T-helper 22 cell (primary cell): ENCODE measurements at places on chromosomes 16 and 17.

DNA sequence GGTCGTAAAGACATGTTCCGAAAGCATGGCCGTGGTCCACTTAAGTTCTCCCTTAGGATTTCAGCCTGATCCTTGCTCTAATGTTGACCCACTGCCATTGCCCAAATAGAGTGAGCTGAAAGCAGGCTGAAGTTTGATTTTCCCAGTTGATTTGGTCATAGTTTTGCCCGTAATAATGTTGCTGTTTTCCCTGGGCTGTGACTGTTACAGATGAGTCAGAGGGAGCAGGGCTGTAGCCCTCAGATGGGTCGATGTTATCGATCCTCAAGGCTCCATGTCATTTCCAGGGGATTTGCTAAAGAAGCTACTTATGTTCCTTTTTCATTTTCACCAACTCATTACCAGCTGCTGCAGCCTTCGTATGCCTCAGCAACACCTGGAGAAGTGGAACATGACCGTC lies 169.0 kb upstream of the ZFHX3 start:
- DNase-seq, result no peak

DNA sequence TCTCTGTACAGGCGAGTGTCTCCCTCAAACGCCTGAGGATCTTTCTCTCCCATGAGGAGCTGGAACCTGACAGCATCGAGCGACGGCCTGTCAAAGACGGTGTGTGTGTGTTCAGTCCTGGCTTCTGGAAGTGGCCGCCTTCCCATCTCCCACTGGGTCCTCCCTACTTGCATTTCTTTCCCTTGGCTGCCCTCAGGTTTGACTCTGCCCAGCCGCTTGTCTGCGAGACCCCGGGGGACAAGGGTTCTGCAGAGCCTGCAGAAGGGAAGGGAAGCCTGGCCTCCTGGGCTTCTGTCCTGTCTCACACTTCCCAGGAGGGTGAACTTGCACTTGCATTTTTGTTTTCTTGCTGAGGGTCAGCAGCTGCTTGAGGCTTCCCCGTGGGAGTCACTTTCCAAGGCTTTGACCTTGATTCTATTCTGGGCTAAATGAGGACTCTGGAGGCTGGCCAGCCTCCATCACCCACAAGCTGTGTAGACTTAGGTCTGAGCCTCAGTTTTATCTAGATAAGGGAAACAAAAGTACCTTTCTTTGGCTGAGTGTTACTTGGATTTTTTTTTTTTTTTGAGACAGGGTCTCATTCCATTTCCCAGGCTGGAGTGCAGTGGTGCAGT lies 122.3 kb downstream of the ABCC1 start:
- no peak for DNase-seq

DNA sequence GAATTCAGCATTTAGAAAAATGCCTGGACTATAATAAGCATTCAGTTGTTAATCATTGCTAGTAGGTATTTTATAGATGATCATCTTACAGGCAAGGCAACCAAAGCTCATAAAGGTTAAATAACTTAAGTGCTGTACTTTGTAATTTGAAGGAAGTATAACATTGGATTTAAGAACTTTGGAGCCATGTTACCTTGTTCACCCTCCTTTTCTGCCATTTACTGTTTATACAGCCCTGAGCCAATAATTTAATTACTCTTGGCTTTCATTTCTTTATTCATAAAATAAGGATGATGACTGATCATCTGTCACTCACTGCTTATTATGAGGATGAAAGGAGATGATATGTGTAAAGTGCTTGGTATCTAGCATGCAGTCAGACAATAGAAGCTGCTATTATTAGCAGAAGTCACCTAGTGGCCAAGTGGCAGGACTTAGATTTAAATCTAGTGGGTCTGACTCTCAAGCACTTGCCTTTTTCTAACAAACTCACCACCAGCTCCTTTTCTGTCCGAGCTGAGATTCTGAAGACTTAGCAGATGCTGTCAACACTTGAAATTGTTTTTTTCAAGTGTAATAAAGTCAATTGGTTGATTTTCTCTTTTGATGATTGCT lies 18.3 kb upstream of the DDX52 start:
- no peak for DNase-seq

DNA sequence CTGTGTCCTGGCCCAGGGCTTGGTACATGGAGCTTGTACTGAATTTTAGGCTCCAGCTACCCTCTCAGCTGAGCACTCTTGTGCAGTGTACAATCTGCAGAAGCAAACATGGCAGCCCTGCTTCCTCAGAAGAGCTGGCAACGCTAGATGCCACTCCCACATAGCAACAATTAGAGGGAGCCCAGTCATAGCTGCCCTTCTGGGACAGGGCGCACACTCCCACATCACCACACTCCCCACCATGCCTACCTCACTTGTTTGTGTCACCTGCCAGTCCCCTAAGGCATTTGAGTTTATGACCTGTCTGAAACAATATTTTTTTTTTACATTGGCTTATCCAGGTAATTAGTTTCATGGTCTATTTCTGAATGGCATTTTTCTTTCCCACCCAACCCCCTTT lies 72.3 kb downstream of the C17orf67 start:
- no peak for DNase-seq

GRCh38 chr17:8898126-8898525 lies 30.7 kb upstream of the PIK3R6 start:
- DNase-seq, result no peak

GRCh38 chr17:67656494-67657203 lies 61.1 kb upstream of the NOL11 start:
- no peak for DNase-seq
